ENCODE measurements at places on chromosomes 12 and 14.

GRCh38 chr12:835754-836518, 83.6 kb downstream of the WNK1 start:
- no peak for DNase-seq

GRCh38 chr12:101743724-101744472, 4.6 kb upstream of the SYCP3 start:
- DNase-seq = no peak

- DNase-seq = no peak
These were observed 76.0 kb downstream of the C12orf75 start for GRCh38 chr12:105406497-105406896.

DNA sequence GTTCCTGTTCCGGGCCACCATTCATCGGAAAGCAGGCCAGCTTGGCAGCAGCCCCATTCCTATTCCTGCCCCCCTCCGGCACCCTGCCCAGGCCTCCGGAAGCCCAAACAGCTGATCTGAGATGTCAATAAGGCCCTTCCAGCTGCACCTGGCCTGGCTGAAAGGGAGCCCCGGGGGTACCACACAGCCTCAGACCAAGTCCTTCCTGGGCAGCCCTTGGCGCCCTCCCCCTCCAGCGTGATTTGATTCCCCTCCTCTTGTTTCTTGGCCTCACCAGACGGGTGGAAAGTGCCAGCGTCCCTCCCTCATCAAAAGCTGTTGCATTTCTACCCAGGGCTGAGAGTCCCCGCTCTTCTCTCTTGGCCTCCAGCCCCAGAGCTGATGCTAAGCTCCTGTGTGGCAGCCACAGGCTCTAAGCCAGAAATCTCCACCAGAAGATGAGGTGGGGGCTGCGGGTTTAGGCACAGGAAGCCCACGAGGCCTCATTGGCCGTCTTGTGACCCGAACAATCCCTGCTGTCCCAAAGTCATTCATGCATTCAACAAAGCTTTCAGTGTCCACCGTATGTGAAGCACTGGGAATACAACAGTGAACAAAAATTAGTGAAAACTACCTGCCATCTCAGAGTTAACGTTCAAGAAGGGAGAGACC, 215.4 kb downstream of the SLC41A2 start:
- DNase-seq = peak; percentile 59

- no peak for DNase-seq
These were observed 436.7 kb downstream of the DAD1 start for GRCh38 chr14:22152161-22152870.

DNA sequence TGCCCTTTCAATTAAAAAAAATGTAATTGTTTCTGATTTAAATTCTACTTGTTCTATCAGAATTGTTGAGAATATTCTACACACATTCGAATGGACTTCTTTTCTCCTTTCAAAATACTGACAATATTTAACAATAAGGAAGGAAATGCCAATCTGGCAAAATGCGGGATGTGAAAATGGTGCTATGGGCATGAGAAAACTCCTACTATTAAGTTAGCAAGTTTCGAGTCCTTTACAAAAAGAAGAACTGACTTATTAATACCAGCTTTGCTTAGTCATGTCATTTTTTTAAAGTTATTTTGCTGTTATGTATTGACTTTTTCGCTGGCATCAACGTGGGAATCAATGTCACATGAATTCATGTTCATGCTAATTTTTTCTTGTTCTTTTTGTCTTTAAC, 31.7 kb upstream of the ARL1 start:
- DNase-seq = no peak

- DNase-seq = no peak
These were observed 10.7 kb upstream of the AVIL start for GRCh38 chr12:57829025-57829777.

DNA sequence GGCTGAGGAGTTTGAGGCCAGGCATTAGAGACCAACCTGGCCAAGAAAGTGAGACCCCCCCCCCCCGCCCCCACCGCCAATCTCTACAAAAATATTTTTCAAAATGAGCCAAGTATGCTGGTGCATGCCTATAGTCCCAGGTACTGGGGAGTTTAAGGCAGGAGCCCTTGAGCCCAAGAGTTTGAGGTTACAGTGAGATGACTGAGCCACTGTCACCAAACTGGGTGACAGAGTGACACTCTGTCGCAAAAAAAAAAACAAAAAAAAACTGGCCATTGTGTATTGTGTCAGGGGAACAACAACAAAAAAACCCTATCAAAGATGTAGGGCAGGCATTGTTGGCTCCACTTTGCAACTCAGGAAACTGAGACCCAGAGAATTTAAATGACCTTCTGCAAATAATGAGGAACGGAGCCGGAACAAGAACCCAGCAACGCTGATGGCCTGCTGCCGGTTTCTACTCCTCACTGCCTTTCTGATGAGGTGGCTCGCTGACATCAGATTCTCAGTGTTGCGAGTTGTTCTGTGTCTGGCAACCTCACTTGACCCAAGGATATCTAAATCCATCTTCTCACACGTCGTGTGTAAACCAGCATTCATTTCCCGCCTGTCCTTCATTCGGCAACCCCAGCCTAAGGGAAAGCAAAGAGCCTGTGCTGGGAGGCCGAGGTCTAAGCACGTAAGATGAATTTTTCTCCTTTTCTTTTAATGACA, 195.2 kb upstream of the CRY1 start:
- no peak for DNase-seq

- peak; percentile 64 for DNase-seq
These were observed 3.7 kb downstream of the SH2B3 start for GRCh38 chr12:111409403-111409779.

DNA sequence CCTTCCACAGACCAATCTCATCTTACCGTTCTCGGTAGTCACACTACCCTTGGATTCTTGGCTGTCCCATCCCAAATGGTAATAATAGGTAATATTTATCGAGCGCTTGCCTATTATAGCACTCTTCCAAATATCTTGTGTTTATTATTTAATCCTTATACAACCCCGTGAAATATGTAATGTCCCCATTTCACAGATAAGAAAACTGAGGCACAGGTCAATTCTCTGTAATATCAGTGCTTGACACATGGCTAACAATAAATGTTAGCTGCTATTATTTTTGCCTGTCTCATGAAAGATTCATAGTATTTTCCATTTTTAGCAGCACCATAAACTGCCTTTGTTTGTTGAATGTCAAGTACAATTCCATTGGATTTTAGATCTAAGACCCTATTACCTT, 4.5 kb downstream of the TMX1 start:
- no peak for DNase-seq

- no peak for DNase-seq
These were observed 47.3 kb upstream of the MED13L start for GRCh38 chr12:116324654-116325335.

DNA sequence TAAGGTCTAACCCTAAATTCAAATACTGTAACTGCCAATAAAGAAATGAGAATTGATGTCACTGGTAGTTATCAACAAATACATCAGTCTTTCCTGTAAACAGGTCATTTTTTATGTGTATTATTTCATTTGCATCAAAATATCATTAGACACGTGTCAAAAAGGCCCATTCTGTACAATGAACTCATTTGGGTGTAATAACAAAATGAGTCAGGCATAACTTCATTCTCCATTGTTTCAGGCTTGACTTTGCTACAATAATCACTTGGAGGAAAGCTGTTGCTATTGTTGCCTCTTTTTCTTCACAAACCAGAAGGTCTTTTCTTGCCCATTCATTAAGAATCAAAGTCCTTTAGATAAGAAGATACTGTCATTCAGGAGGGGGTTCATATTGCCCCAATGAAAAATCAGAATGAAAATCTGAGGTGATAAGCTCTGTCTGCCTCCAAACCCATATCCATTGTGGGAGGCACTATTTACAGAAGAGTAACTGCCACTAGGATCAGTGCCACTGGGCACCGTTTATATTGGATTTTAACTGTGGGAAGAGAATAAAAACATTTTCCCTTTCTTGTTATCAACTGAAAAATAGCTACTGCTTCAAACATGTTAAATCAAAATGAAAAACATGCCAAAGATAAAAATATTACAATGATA, 10.1 kb downstream of the ENTPD5 start:
- DNase-seq = no peak

DNA sequence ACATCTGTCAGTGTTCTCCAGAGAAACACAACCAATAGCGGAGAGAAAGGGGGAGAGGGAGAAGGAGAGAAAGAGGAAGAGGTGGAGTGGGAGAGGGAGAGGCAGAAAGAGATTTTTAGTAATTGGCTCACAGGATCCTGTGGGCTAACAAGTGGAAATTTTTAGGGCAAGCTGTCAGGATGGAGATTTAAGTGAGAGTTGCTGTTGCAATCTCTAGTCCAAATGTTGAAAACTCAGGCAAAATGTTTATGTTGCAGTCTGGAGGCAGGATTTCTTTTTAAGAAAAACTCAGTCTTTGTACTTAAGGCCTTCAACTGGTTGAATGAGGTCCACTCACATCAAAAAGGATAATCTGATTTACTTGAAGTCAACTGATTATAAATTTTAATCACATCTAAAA, 12.5 kb upstream of the GLIPR1L2 start:
- DNase-seq = no peak

- peak; percentile 10 for DNase-seq
These were observed 43.2 kb upstream of the MEG3 start for GRCh38 chr14:100782516-100783320.

DNA sequence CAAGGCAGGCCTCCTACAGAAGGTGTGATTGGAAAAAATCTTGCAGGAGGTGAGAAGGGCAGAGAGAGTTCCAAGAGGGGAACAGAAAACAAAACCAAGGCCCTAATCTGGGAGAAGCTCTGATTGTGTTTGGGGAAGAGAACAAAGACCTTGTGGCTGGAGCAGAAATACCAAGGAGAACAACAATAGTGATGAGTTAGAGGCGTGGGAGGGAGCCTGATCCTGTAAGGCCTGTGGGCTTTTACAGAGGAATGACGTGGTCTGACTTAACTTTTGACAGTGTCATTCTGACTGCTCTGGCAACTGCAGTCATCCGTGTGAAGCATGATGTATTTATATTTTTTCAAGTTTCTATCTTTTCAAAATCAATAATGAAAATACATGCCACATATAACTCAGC, 200.6 kb downstream of the ANO4 start:
- DNase-seq = no peak

DNA sequence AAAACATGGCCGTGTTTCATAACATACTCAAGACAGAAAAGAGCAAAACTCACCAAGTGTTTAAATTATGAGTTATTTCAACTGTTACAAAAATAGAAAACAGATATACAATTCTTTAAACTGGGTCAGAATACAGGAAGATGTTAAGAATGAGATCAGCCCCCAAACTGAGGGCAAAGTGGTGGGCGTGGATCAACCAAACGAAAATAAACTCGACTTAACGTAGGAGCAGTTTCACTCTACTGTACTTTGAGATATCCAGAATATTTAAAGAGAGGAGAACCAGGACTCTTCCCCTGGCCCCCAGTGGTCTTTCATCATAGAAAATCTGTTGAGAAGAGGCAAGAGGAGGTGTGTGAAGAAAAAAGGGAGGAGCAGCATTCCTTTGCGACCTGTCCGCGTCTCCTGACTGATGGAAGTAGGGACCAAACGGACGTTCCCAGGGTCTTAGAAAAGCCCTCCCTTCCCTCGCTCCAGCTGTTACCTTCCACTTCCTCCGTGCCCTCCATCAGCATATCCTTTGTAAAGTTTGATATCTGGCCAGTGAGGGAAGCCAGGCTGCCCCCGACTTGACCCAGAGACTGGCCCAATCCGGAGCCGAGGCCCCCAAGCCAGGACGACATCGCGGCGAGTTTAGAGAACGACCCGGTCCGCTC, 668 bp downstream of the TRIP11 start:
- no peak for DNase-seq

- DNase-seq = no peak
These were observed 9.1 kb downstream of the MTRFR start for GRCh38 chr12:123242116-123242904.

DNA sequence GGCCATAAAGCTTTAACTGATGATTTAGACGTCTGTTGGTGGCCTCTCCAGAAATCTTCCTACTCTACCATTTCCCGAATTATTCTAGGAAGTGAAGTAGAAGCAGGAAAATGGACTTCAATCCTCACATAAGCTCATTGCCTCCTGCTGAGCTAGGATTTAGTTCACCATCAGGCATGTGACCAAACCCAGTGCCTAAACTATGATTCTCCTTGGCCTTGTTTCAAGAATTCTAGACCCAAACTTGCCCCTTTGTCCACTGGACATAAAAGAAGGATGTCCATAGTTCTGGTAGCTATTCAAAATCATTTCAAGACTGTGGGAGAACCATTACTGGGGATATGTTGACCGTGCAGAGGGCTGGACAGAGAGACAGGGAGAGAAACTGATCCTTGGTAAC, 105.8 kb downstream of the C12orf50 start:
- DNase-seq = no peak

GRCh38 chr14:79740066-79740601, 471.2 kb downstream of the DIO2 start:
- DNase-seq = no peak

- no peak for DNase-seq
These were observed 25.0 kb downstream of the PDZRN4 start for GRCh38 chr12:41213107-41213506.

DNA sequence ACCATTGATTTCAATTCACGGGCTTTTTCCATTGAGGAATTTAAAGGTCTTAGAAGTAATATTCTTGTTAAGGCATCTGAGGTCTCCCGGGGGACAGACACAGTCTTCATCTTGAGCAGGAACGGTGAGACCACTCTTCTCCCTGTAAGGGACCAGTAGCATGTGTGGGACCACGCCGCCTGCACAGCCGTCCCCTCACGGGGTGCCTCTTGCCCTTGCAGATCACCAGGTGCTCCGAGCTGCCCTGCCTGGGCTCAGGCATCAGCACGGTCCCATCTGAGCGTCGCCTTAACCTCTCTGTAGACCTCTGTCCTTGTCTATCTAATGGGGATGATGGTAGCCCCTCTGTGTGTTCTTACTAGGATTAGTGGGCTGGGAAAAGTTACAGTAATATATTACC, 74.1 kb downstream of the PPP2R5C start:
- no peak for DNase-seq

DNA sequence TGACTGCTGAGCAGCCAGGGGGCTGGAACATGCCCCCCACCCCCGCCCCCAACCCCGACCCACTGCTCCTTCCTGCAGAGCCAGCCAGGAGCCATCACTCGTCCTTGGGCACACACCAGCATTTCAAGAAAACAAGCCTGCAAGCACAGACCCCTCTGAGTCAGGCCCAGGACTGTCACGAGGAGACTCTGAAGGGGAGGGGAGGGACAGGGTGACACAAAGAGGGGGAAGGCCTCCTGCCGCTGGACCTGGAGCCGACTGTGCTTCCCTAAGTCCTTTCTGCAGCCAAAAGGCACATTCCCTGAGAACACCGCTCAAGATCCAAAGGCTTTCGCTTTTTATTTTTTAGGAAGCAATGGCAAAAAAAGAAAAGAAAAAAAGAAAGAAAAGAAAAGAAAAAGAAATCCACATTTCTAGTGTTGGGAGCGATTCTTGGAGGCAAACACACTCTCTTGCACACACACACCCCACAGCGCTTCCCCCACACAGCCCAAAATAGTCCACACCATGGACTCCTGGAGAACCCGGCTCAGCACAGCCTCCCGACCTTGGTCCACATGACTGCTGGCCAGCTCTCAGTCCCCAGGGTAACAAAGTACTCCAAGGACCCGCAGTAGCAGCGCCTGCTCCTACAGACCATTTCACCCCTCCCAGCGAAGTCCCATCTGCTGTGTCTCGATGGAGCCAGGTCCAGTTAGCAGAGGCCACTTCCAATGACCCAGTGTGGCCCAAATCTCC, 101.7 kb downstream of the DPF3 start:
- peak; percentile 76 for DNase-seq
